Hepatic stellate cell (primary cell): ENCODE measurements at places on chromosomes 13 and 19.
A peak's percentile ranks its signal among the peaks of the same experiment; 100 is the strongest.

DNA sequence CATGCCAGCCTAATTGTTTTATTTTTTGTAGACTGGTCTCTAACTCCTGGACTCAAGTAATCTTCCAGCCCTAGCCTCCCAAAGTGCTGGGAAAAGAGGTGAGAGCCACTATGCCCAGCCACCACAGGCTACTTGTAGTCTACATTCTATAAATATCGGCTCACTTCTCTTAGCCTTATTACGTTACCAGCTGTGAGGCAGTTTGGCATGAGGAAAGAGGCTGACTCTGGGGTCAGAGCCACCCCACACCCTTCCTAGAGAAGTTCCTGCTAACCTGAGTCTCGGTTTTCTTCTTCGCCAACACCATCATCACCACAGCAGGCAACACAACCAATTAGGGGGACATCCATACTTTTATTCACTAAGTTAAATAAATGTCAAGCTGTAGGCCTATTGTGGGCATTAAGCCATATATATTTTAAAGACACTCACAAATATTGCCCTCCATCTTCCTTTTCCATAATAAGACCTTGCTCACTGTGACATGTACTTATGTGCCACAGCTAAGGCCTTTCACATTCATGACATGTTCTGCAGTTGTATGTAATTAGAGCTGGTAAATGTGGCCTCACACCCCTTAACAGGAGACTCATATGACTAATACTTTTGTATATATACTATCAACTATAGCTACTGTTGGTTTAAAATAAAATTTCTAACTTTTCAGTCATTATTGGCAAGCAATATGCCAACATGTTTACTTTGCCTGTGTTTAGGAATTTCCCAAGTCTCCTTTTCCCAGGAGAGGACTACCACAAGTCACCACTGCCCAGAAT lies 5.7 kb downstream of the SLC25A30 start:
- DNase-seq: no peak

DNA sequence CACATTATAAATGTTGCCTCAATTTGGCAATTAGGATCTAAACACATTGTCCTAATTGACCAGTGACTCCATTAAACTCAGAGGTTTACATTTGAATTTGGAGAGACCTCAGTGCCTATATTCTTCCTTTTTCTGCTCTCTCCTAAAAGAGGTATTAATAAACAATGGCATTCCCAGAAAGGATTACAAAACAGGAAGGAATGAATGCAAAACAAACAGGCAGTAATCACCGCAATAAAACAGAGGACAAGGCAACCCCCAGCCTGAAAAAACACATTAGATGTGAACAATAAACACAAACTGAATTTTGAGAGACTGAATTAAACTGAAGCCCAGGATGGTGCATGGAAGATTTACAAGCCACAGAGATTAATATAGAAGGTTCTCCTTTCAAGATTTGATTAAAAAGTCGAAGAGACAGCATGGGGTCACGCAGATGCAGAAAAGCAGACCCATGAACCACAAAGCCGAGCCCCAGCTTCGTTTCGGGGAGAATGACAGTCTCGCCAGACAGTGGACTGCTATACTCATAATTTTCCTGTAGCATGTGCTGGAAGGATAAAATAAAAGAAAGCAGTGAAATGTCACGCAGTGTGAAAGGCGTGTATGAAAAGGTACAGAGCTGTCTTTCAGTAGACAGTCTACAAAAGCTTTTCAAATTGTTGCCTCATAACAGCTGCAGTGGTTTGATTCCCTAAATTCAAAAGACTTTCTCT lies 503.0 kb downstream of the LIG4 start:
- DNase-seq: no peak

GRCh38 chr13:71218960-71219359 lies 648.0 kb downstream of the DACH1 start:
- DNase-seq: no peak

- peak; percentile 26 for DNase-seq
Observed at GRCh38 chr13:51681037-51681678, 96.9 kb downstream of the WDFY2 start.

GRCh38 chr19:47494729-47495128 lies 10.7 kb upstream of the KPTN start:
- no peak for DNase-seq

DNA sequence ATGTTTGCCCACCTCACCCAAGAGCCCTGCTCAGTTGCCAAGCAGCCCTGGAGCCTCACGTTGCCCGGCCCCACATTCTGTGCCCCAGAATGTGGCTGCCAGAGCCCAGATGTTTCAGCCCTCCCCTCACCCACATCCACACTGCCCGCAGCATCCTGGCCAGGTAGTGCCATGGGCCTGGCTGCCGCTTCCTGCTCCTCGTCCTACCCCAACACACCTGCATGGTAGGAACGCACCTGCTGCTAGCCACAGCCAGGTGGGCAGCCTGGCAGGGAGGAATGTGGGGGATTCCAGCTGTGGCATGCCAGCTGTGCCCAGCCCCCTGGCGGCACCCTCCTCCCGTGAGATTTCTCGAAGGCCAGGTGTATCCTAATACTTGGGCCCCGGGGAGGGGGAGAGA lies 7.5 kb upstream of the NFIX start:
- no peak for DNase-seq

DNA sequence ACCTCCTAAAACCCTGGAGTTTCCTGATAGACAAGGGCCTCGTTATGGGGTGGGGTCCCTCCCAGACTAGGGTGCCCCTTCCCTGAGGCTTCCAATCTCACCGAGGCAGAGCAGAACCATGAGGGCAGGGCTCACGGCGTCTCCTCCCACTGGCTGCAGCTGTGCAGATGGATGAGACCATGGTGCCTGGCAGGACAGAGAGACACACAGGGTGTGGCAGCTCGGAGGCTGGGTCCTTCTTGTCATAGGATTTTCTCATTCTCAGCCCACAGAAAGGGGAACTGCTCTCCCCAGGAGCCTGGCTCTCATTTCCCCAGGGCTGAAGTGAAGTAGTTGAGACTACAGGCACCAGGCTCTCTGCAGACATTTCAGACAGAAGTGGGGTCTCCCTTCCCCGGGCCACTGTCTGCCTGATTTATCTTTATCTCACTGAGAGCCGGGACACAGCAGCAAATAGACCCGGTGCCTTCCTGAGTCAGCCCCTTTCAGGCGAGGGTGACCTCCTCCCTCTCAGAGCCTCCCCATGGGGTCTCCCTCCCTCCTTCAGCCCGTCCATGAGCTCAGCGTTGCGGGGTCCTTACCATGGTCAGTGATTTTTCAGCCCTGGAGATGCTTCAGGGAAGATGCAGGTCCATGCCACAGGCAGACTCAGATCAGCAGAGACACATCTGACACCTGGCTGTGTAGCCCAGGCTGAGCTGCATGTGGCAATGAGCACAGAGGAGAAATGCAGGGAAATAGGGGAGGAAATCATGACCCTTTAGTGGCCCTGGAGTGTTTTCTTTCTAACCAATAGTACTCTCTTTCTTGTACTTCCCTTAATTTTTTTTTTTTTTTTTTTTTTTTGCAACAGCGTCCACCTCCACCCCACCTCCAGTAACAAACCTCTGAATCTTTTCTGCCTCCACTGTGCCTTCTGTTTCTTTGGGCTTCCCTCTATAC lies at the start of gene LILRA5:
TSS of gene LILRA5 (minus strand) at position 731 of the 942 bp plus-strand sequence. CDS start at position 584, 147 bp downstream.
- DNase-seq: no peak

GRCh38 chr13:113954046-113954835 lies 19.6 kb downstream of the C13orf46 start:
- no peak for DNase-seq
